ENCODE measurements at places on chromosomes 3 and 15.
A peak's percentile ranks its signal among the peaks of the same experiment; 100 is the strongest.

DNA sequence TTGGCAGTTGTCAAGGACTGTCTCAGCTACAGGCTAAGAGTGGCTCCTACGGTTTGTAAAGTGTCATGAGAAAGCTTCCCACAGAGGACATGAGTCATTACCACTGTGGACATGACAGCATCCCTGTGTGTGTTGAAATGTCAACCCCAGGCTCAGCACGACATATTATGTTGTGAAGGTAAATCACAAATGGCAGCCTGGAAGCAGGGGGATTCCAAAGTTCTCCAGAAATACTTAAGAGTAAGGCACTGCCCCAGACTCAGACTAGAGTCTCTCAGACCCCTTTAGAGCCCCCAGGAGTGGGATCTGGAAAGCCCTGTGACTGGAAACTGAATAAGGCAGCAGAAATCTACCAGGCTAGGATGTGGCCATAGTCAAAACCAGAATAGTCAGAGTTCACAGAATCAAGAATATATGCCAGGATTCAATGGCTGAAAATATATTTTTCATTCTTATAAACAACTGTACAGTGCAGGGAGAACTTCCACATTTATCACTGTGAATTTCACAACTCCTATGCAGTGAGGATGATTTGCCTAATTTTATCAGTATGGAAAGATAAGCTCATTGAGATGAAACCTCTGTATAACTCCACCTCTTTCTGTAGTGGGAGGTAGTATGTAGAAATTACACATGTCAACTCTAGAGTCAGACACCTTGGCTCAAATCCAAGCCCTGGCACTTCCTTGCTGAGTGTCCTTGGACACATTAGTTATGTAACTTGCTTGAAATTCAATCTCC, 237.1 kb upstream of the CFAP20DC start:
- DNase-seq = no peak

GRCh38 chr3:193446965-193447602, 68.5 kb upstream of the ATP13A5 start:
- DNase-seq = no peak

DNA sequence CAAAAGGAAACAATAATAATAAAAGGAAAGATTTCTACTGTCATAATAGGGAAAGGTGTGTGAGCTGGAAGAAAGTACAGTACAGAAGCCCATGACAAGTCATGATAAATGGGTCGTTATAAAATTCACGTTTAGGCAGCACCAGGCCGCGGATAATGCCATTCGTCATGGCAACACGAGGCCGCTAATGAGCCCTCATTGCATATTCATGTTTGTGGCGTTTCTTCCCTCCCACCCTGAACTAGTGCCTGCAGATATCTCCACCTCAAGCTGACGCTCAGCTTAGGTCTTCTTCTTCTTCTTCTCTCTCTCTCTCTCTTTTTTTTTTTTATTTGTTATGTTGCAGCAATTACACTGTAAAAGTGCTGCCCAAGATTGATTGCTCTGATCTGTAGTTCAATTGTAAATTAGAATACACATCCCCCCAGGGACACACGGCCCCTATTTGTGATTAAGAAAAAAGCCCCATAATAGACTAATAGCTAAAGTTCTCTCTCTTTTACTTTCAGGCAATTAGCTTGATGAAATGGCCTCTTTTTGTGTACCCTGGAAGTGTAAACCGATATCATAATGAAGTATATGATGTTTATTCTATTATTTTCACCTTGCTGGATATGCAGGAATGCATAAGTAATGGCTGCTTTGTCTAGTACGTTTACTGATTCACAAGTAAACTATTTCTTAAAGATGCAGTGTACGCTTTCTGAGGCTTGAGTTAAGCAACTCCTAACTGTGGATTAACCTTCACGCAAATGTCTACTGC, 61.9 kb upstream of the NR2F2 start:
- DNase-seq = no peak

DNA sequence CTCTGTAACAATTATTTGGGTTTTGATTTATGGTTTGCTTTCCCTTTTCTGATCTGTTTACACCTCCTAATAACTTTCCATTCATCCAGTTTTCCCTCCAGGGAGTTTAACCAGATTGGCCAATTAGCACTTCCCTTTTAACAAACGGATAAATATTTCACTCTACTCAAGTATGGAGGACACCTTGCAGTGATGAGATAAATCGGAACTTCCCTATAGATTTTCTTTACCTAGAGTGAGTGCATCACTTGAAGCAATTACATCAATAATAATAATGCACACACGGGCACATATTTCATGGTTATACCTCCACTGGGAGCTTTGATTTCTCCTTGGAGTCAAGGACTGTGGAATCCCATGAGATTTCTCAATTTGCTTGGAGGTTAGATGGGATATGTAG, 239.1 kb upstream of the CFAP20DC start:
- DNase-seq = no peak

DNA sequence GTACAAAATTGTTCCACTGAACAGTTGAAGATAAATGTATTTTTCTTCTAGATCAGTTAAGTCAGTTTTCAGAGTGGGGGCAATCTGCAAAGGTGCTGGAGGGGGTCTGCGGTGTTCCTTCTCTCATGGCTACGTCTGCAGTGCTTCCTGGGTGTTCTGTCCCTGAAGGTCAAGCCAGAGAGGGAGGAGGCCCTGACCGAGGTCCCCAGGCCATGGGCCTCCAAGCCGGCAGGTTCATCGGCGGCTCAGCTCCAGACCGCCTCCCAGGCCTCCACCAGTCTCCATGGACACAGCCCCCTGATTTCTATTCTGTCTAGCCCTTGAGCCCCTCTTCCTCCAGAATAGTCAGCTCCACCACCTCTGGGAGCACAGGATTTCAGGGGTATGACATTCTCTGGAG, 28.5 kb upstream of the TSEN2 start:
- no peak for DNase-seq

DNA sequence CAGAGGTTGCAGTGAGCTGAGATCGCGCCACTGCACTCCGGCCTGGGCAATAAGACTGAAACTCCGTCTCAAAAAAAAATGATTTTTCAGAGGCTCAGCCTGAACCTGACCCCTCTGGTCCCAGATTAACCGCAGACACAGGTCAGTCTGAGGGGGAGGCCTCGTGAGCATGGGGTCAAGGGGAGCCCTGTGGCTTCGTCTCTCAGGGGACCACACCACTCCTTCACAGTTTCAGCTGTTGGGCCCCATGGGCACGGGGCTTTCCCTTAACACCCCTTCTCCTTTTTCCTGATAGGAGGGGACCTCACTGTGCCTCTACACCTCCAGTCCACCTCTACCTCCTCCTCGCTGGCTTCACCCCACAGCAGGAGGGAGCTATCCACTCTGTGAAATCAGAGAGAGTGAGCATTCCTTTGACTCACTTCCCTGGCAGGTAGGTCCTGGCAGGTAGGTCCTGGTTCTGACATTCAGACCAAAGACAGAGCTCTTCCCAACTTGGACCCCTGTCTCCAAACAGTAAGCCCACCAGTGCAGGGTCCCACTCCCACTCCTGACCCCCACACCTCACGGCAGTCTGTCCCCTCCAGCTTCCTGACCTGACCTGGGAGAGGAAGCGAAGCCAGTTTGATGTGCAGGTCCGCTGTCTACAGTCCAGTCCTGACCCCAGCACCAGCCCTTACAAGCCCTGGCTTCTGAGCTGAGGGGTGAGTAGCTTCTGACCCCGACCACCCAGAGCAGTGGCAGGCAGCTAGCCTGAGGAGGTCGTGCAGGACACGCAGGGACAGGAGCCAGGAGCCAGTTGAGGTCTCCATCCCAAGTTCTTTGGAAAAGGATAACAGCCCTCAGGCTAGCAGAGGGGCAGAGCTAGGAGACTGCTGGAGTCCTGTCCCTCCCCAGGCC, 9.0 kb downstream of the RRP9 start:
- DNase-seq = peak; percentile 11

DNA sequence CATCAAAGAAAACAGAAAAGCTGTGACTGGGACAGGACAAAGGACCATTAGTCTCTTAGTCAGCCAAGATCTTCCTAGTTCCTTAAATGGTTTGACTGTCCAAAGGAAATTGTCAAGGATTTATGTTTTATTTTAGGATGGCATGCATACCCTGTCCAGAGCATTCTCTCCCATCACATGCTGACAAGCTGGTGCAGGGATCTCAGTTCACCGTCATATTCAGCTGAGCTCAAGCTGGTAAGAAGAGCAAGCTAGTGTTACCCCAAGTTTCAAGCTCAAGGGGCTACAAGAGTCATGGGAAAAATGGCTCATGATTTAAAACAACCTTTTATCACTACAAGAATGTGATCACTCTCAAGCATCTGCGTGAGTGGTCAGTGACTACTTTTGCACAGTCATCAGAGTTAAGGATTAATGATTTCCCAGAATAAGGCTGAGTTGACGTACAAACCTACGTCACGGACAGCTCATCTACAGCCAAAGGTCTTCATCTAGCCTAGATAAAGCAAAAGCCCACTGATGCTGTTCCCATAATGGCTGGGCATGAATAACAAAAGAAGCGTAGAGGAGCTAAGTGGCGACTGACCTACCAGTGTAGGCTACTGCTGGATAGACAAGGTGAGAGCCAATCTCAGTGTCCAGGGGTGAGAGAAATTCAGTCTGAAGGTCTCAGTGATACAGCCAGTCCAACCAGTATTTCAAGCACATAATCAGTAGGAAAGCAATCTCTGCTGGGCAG, 157.5 kb downstream of the GABRB3 start:
- DNase-seq = no peak

- DNase-seq = no peak
Observed at GRCh38 chr3:56001991-56002390, 466.3 kb downstream of the ERC2 start.

GRCh38 chr3:109532257-109533216, 195.2 kb upstream of the DPPA4 start:
- no peak for DNase-seq

GRCh38 chr3:191455257-191455952, 5.6 kb upstream of the PYDC2 start:
- no peak for DNase-seq

DNA sequence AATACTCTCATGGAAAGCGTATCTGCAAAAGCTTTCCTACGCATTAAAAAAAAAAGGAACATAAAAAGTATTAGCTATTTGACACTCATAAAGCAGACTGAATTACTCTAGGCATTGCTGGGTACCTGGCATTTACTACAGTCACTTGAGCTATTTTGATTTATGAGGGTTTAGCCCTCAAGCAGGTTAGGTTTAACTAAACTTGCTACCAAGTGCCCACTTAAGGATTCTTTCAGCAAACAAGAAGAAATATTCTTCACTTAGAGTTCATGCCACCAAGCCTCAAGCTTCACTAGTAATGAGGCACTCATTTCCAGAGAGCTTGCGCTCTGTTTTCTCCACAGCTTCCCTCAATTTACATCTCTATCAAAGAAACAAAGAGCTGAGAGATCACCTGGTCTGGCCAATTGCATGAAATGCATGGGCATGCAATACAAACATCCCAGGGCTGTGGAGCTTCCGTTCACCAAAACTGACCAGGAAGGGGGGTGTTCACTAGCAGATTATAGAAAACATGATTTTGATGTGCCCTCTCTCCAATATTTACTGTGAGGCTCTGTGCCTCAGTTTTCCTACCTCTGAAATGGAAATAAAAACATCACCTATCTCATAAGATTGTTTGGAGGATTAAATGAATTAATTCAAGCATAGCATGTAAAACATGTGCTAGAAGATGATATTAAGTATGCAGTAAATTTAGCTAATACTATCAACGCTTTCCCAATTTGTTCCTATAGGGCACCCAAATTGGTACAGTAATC, 217.3 kb downstream of the RORA start:
- no peak for DNase-seq

DNA sequence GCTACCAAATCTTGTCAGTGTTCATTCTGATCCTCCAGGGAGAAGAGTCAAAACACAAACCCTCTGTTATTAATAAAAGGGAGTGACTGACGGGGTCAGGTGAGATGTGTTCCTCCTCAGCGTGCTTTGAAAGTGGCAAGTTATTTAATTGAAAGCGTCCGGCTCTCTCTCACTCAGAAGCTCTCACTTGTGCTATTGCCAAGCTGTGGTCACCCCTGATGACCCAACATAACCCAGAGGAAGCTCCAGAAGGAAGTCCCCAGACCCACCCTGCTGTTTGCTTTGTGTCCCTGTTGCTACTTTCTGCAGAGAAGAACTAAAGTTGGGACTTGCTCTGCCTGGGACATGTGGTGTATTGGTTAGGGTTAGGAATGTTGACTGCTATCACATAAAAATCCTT, 235.6 kb downstream of the EDEM1 start:
- DNase-seq = no peak

GRCh38 chr3:193301433-193301832, 60.4 kb downstream of the PLAAT1 start:
- no peak for DNase-seq

GRCh38 chr3:111392894-111393398, 149.1 kb upstream of the CD96 start:
- no peak for DNase-seq

GRCh38 chr3:39146083-39146501, 7.3 kb downstream of the CSRNP1 start:
- no peak for DNase-seq

DNA sequence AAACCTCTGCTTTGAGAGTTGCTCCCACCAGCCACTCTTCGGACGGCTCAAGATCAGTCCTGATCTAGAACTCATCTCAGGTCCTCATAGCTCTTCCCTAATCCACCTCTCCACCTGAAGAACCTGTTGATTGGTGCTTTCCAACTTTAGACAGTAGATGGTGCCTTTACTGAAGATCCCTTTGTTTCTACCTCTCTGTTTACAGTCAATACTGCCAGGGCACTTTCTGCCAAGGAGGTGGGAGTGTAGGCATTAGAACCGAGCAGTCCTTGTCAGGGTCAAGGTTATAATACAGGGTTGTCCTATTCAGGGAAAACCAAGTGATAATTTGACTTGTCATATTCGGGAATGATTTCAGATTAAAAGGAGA, 1.2 kb downstream of the CGNL1 start:
- no peak for DNase-seq

DNA sequence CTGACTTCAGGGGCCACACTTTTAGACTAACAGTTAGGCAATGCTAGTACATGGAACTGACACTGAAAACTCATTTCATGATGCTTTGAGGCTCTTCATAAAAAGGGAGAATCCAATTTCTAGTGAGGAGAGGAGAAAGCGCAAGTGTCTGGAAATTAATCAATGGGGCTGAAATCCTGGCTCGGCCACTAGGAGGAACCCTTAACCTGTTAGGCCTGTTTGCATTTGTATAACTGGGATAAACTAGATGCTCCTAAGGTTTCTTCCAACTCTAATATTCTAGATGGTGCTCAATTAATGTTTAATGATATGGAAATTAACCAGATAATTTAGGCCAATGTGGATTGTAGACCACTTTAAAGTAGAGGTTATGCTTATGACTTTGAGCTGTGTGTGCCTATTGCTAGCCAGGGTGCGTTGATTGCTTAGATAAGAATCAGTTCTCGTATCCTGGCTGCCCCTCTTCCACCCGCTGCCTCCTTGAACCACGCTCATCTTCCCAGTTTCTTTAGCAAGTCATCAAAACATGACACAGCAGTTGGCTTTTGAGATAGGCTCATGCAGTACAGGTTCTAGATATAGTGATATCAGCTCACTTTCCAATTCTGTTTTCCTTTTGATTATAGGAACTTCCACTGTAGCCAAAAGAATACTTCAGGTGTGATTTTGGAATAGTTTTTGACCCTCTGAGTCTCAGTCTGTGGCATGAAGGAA, 16.8 kb upstream of the CRBN start:
- DNase-seq = no peak

- DNase-seq = no peak
Observed at GRCh38 chr3:173743516-173743915, 346.0 kb downstream of the NLGN1 start.
